HTR-8/SVneo (cell line): ENCODE measurements at places on chromosomes 2 and 18.

DNA sequence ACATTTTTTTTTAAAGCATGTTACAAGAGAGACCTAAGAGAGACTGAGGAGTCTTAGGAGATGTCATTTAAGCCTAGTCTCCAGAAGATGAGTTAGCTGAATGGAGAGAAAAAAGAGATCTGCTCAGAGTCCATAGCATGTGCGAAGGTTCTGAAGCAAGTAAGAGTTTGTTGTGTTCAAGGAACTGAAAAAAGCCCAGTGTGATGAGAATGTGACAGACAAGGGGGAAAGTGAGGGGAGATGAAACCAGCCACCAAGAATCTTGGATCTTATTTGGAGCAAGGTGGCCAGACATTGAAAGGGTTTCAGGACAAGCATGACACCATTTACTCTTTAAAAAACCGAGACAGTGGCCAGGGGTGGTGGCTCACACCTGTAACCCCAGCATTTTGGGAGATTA, 5.2 kb upstream of the MOB1A start:
- no peak for DNase-seq

- peak; percentile 67 for DNase-seq
Observed at GRCh38 chr2:3423492-3424170, 44.1 kb downstream of the TRAPPC12 start.

DNA sequence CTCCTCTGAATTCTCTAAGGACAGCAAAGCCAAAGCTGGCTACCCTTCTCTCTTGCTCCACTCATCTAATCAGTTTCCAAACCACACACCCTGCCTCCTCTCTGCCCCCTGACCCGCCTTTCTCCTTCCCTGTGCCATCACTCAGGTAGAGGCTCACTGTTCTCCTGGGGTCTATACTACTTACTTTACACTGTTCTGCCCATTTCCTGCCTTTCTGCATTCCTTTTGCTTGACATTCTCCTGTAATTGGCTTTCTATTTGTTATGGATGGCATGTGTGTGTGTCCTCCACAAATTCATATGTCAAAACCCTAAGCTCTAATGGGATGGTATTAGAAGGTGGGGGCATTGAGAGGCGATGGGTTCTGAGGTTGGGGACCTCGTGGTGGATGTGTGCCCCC, 675.2 kb upstream of the ID2 start:
- DNase-seq, result no peak

DNA sequence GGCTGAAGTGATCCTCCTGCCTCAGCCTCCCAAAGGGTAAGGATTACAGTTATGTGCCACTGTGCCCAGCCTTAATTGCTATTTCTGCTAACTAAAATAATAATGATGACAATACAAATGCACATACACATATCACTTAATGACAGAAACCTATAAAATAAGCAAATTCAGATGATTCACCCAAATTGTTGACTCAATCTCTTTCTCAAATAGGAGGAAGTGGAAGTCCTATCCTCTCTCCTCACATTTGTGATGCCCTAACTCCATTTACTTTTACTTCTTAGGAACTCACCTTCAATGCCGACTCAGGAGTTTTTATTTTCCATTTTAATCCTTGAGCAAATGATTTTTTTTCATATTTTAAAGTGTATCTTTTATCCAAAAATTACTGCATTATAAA, 24.5 kb upstream of the RAPH1 start:
- no peak for DNase-seq

GRCh38 chr2:162221064-162221463, 22.2 kb downstream of the FAP start:
- peak; percentile 60 for DNase-seq

DNA sequence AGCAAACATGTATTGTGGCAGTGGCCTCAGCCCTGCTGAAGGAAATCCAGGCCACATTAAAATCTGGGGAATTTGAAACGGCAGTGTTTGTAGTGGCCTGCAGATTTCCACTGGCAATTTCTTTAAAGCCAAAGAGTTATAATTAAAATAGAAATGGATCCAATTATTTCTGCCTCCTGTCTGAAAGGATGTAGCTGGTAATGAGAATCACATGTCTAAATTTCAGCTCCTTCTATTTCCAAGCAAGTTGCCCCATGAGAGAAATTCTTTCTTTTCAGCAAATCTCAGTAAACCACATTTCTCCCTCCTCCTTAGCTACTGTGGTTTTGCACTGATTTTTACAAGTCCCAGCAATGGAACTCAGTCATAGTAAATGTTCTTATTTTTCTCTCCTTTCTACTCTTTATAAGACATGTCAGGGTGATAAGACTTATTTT, 55.4 kb upstream of the ZNF396 start:
- no peak for DNase-seq

DNA sequence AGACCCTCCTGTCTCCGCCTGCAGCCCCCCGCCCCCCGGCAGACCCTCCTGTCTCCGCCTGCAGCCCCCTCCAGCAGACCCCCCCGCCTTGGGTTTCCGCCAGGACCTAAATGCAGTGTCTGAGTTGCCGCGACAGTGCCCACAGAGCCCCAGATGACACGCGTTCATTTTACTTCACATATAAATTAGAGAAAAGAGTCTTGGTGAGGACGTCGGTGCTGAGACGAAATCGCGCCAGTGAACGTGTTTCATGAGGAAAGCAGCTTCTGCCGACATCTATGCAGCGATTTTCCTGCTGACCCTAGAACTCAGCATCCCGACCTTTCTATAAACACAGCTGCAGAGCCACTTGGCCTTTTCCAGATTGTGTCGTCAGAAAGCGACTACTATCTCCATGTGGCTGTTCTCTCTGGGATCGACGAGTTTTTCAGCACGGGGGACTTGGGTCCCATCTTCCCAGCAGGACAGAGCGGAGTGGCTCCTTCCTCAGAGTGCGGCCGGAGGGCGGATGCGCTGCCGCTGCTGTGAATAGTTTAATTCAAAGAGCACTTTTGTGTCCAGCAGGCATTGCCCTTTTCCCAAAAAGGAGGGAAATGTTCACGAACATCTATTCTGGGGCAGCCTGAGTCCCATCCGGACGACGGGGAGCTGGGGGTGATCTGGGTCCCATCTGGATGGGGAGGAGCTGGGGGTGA, 136.7 kb downstream of the NFATC1 start:
- no peak for DNase-seq

DNA sequence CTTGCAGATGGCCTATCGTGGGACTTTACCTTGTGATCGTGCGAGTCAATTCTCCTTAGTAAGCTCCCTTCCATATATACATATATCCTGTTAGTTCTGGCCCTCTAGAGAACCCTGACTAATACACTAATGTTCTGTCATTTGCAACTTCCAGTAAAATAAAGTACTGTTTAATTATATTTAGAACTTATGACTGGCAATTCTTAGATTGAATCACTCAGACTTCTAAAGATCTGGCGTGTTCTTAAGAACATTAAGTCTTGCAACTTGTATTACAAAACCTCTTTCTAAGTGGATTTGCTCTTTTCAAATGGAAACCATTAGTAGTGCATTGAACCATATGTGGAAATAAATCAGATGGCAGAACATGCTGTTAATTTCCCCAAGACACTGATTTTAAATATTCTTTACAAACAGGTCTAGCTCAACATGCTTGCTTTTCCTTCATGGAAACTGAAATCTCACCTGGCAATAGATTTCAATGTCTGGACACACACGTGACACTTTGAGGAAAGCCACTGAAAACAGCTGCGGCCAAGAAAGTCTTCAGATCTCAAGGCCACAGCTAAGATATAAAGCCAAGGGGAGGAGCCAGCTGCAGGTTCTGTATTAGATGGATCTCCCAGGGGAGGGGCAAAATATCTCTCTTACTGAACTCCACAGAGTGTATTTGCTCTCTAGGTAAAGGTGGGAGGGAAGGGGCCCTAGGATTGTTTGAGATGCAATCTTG, 50.6 kb downstream of the PMAIP1 start:
- no peak for DNase-seq

- no peak for DNase-seq
Observed at GRCh38 chr2:103982691-103983090, 871.2 kb upstream of the POU3F3 start.

GRCh38 chr18:72427721-72428120, 116.4 kb downstream of the CBLN2 start:
- DNase-seq, result no peak

- DNase-seq, result no peak
Observed at GRCh38 chr2:46336283-46336959, 39.2 kb downstream of the EPAS1 start.

GRCh38 chr2:228541789-228542188, 360.3 kb upstream of the SPHKAP start:
- no peak for DNase-seq

DNA sequence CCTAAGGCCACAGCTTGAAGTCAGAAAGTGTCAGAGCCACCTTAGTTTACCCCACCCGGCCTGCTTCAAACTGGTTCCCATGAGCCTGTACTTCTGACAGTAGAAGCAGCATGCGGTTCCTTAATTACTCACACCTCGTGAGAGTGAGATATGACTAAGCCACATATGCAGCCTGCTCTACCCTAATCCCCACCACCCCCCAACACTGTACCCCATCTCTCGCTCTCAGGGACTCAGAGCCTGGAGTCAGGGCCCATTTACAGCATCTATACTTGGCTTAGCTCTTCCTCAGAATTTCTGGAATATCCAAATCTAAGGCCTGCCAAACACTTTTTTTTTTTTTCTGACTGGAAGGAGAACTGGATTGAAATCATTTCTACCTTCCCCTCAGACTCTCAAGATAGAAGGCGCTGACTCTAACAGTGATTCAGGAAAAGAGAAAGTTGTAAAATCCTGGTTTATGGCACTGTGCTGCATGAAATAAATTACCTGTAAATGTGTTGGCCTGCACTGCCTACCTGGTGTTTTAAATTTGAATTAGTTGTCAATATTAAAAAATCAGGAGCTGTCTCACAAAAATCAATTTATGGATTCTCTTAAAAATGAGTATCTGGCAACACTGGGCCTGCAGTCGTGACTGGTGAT, 360.0 kb downstream of the RND3 start:
- DNase-seq, result no peak

GRCh38 chr2:172179045-172179701, 76.5 kb upstream of the DLX2 start:
- DNase-seq, result no peak

DNA sequence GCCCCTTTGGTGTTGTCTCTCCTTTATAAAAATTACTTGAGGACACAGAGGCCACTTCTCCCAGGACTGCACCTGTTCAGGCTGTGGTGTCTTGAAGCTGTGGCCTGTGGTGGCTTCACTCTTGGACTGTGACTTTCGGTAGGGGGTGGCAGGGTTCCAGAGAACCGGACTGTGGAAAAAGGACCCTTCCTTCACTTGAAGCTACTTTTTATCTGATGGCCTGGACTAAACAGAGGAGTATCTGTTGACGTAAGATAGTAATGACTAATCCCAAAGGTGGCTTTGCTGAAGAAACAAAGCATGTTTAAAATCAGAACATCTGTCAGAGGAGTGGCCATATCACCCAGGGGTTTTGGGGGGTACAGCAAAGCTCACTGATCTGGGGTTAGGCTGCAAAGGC, 60.8 kb downstream of the CENPO start:
- no peak for DNase-seq

DNA sequence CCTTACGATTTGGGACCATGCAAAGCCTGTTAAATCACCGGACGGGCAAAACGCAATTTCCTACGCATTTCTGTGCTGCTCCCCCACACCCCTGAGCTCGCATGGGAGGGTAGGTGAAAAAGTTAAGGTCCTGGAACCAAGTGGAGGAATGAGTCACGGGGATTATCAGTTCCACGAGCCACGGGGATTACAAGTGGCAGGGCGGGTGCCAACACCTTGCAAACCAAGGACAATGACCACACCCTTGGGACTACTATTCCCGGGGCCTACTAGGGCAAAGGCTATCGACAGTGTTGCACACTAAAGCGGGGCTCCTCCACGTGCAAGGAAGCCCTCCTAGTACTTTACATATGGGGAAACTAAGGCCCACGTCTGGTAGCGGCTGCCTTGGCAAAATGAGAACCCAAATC, 447 bp downstream of the RETSAT start:
- DNase-seq, result peak; percentile 36

- DNase-seq, result no peak
Observed at GRCh38 chr2:236956031-236956618, 129.6 kb upstream of the COPS8 start.

DNA sequence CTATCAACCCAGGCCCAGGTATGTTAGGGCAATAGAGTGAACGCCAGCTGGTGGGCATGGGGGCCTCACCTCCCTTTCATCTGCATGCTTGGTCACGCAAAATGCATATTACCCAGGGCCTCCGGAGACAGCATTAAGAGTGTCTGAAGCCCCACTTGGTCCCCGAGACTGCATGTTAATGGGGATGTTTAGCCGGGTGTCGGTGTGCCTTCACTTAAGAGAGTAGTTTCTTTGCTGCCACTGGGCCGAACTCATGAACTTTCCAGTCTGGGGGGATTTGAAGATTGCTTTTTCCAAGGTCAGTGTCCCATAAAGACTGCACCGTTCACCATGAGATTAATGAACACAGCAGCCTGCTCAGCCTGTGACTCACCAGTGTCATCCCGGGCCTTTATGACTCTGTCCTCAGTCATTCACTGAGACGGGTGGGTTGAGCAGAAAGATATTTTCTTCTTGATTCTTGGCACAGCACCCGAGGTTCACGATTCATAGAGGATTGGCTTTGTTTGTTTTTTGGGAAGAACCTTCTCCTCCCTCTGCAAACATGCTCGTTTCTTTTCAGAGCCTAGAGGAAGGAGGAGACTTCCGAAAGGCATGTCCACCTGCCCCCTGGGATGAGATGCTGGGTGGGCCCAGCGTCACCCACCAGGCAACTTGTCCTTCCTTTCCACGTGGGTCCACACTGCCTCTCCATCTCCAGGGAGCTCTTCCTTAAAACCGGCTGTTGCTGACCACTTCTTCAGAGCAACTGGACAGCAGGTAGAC, 199.1 kb downstream of the GLI2 start:
- DNase-seq, result peak; percentile 86

- no peak for DNase-seq
Observed at GRCh38 chr2:215003001-215003400, 135.4 kb downstream of the ABCA12 start.

GRCh38 chr2:84846041-84846663, 34.7 kb downstream of the TRABD2A start:
- DNase-seq, result no peak

GRCh38 chr2:67304300-67304890, 92.7 kb upstream of the ETAA1 start:
- no peak for DNase-seq

GRCh38 chr18:65750389-65751154, at the start of gene CDH7:
Gene CDH7 (plus strand): TSS chr18:65751012. CDS start chr18:65762843, 11,831 bp downstream.
- no peak for DNase-seq

DNA sequence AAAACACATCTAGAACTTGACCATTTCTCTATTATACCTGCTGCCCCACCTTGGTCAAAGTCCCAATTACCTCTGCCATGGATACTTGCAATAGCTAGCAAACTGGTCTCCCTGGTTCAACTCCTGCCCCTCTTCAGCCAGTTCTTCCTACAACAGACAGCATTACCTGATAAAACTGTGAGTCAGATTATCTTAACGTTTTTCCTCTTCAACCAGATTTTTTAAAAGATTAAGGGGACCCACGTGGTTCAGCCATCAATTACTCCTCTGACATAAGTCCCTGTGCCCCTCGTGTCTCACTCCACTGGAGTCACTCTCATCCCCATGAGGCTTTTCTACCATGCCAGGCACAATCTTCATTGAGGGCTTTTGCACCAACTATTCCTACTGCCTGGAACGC, 5.3 kb upstream of the ARHGAP15 start:
- no peak for DNase-seq
